ENCODE measurements at places on chromosomes 16 and 17.
A peak's percentile ranks its signal among the peaks of the same experiment; 100 is the strongest.

DNA sequence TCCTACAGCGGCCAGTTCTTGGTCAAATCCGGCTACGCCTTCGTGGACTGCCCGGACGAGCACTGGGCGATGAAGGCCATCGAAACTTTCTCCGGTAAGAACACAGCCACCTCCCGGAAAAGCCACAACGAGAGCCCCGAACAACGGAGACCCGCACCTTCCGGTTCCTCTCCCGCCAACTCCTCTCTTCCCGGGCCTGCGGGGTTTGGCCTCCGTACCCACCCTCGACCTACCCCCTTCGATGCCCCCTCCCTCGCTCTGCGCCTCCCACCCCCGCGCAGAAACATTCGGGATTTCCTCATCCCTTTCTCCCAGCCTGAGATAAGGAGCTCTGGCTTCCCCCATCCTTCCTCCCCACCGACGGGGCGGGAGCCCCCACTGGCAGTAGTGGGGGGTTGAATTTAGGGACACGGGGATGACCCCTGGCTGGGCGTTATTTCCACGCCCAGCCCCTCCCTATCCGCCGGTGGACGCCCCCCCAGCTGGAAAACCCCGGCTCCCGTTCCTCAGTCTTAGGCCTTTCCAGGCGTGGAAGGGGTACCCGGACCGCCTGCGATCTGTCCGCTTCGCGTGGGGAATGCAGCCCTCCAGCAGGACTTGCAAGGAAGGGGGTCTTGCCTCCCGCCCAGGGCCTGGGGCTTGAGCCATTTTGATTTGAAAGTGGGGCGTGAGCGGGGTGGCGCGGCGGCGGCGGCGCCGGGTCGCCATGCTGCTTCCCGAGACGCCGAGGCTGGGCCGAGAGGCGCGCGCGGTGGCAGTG, 822 bp downstream of the IGF2BP1 start:
- no peak for DNase-seq

DNA sequence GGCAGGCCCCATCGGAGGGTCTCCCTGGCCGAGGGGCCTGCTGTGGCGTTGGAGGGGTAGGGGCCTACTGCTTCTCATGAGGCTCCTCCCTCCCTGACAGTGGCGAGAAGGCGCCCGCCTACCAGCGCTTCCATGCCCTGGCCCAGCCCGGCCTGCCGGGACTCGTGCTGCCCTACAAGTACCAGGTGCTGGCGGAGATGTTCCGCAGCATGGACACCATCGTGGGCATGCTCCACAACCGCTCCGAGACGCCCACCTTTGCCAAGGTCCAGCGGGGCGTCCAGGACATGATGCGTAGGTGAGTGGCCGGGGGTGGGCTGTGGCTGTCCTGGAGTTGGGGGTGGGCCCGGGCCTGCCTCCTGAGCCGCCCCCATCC, 1.7 kb downstream of the CDT1 start:
- DNase-seq, result no peak

DNA sequence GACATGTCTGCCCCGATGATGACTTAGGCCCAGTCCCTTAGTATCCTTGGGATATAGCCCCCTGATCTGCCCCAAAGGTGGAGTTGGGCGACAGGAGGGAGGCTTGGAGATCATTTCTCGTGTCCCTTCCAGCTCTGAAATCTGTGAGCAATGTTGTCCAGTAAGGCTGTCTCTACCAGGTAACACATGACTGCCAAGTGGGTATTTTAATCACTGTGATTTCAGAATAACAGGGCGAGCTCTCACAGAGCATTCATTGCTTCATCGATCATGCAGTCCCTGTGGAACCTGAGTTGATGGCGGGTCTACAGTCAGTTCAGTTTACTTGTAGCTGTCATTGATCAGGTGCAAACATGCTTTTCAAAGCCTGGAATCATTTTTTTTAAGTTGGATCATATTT, 39.2 kb downstream of the KSR1 start:
- DNase-seq, result no peak

DNA sequence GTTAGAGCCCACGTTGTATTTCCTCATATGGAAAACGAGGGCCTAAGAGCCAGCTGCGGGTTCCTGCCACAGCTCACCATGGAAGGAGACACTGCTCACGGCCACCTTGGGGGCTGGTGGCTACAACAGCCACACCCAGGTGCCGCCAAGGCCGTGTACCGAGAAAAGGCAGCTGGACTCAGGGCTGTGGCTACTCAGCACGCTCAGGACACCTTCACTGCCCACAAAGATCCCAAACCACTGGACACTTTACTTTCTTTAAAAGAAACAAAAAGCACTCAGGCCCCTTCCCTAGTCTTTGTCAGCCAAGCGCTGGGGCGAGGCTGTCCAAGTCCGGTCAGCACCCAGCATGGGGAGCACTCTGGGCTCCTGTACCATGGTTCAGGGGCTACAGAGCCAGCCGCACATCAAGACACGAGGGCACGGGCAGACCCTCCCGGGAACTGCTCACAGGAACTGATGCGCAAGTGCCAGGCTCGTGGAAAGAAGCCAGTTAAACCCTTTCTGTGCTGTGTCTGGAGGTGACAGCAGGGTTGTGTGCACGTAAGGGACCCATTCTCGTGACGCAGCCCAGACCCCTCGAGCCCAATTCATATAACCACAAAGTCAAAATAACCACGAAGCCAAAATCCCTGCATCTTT, 18.5 kb downstream of the SLC16A3 start:
- no peak for DNase-seq

DNA sequence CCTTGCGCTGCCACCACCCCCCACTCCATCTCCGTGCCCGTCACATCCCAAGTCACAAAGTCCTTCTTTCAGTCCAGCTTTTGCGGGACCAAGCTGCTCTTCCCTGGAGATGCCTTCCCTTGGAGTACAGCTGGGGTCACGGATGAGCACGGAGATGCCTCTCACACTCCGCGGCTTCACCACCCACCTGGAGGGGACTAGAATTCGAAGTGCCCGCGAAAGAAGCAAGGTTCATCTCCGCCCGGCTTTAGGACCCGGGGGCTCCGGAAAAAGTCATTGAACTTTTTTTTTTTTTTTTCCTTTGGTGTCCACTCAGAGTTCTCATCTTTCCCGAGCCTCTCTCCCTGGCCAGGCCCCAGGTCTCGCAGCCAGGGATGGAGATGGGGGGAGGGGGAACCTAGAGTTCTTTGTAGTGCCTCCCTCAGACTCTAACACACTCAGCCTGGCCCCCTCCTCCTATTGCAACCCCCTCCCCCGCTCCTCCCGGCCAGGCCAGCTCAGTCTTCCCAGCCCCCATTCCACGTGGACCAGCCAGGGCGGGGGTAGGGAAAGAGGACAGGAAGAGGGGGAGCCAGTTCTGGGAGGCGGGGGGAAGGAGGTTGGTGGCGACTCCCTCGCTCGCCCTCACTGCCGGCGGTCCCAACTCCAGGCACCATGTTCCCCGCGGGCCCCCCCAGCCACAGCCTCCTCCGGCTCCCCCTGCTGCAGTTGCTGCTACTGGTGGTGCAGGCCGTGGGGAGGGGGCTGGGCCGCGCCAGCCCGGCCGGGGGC, at the start of gene FKBP10:
TSS of gene FKBP10 (plus strand) at position 624 of the 771 bp plus-strand sequence. CDS start at position 655, 31 bp downstream.
- no peak for DNase-seq

- DNase-seq, result no peak
Observed at GRCh38 chr17:39601758-39602532, 5.8 kb downstream of the NEUROD2 start.

- DNase-seq, result no peak
Observed at GRCh38 chr17:8921147-8921546, 44.4 kb downstream of the PIK3R5 start.

GRCh38 chr16:4763791-4764190, 3.2 kb downstream of the ZNF500 start:
- no peak for DNase-seq

DNA sequence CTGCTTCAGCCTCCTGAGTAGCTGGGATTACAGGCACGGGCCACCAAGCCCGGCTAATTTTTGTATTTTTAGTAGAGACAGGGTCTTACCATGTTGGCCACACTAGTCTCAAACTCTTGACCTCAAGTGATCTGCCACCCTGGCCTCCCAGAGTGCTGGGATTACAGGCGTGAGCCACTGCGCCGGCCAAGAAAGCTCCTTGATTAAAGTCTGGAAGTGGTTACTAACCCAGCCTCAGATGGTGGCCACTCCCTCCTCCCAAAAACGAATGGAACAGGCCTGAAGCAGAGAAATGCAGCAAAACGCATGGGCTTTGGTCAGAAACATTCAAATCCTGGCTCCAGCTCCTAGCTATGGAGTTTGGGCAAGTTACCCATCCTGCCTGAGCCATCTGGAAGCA, 11.3 kb downstream of the FKBP10 start:
- no peak for DNase-seq

- no peak for DNase-seq
Observed at GRCh38 chr16:19173649-19174383, 5.8 kb downstream of the SYT17 start.

GRCh38 chr17:82418001-82418986, at the start of the genes HEXD and OGFOD3:
Gene HEXD, plus strand, starts transcription at chr17:82418347. Its CDS starts 1,453 bp downstream, at chr17:82419800.
Gene OGFOD3, minus strand, starts transcription at chr17:82418586. Its CDS starts 101 bp downstream, at chr17:82418485.
- peak; percentile 81 for DNase-seq

DNA sequence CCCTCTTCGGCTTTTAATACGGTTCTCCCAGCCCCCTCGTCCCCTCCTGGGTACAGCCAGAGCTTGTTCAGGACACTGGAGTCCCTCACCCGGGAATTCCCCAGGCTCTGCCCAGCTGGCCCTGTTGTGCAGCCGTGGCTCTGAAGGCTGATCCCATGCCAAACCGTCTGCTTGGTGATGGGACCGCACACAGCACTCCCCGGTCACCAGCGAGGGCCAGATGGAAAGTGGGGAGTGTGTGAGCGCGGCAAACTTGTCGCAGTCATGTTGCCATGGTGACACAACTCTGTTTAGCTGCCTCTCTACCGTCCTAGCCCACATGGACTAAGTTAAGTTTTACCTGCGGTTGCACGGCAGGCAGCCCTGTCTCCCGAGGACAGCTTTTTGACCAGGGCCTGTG, 107.9 kb downstream of the RAP1GAP2 start:
- DNase-seq, result no peak

GRCh38 chr16:85557083-85557970, 55.8 kb upstream of the GSE1 start:
- peak; percentile 22 for DNase-seq

GRCh38 chr16:84616515-84616914, 1.4 kb downstream of the COTL1 start:
- no peak for DNase-seq

GRCh38 chr17:82445542-82445941, 5.0 kb downstream of the CYBC1 start:
- DNase-seq, result no peak

GRCh38 chr16:87648236-87648635, 45.9 kb downstream of the JPH3 start:
- no peak for DNase-seq

DNA sequence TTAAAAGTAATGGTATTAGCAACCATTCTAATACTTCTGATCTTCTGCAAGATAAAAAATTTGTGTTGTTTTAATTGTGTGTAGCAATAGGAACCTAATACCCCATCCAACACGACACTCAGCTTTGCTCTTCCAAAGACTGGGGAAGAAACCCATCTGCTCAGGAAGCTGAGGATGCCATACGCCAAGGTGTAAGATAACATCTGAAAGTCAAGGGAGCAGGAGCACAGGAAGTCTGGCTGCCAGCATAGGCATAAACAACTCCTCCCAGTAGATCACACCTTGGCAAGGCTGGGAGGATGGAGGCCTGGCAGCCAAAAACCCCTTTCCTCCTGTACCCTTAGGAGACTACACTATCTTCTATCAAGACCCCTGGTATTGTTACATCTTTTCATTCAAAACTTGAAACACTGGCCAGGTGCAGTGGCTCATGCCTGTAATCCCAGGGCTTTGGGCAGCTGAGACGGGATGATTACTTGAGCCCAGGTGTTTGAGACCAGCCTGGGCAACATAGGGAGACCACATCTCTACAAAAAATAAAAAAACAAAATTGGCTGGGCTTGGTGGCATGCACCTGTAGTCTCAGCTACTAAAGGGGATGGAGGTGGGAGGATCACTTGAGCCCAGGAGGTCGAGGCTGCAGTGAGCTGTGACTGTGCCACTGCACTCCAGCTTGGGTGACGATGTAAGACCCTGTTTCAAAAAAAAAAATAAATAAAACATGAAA, 5.7 kb upstream of the SPHK1 start:
- DNase-seq, result no peak

DNA sequence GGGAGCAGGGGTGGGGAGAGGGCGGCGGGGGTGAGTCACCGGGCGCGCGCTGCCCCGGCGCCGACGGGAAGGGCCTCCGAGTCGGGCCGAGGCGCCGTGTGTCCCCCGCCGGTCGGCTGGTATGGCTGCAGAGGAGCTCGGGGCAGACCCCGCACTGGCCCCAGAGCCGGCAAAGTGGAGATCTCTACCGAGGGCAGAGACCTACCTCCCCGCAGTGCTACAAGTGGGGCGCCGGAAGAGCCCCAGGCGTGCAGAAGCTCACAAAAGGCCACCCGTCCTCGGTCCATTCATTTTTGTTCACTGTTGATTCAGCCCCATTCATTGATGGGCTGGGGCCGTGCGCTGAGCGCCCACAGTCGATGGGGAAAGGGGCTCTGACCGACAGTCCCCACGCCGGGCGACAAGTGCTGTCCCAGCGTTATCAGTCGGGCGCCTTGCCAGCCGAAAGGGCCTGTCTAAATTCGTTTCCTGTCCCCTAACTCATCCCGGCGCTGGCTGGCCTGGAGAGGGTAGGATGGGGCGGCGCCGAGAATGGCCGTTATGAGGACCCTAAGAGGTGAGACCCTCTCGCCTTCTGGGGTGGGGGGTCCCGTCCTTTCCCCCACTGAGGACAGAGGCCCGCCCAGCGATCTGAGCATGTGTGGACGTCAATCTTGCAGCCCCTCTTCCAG, 709 bp upstream of the ENO3 start:
- DNase-seq, result no peak

- no peak for DNase-seq
Observed at GRCh38 chr17:14616528-14616927, 315.6 kb downstream of the HS3ST3B1 start.

DNA sequence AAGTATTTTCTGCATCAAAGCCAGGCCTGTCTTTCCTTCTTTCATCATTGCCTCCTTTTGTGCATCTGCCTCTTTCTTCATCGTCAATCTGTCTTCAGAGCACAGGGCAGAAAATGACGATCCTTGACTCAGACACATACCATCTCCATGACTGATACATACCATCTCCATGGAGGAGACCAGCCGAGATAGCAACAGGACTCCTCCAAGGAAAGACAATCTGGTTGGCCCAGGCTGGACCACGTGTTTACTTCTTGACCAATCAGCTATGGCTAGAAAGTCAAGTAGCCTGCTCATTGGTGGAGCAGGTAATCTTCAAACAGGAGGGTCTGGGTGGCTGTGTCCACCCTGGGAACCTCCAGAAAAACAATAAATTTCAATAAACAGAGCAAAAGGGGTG, 164.6 kb downstream of the CPPED1 start:
- no peak for DNase-seq

DNA sequence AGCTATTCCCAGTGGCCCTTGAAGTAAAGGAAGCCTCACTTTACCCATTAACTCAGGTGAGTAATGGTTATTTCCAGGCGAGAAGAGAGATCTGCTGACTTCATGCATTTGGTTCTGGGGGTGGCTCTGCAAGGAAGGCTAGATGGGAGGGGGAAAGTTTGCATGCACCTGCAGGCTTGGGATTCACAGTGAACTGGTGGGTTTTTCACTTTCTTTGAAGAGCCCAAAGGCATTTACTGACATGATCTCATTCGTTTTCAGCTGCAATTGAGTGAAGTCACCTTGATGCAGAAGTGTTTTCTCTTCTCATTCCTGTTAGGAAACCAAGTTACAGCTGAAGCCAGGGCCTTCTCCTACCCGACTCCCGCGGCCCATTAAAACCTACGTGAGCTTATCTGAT, 131.0 kb upstream of the N4BP1 start:
- no peak for DNase-seq

Data from activated CD4-positive, alpha-beta T cell treated with anti-CD3 and anti-CD28 coated beads, Interleukin-2, amount 50 U/mL, for 24 hours (primary cell).